ENCODE measurements at places on chromosomes 5 and 9. TPM values are rescaled to one million over a fixed set of nuclear protein-coding genes. Genes with fewer than 3 reads are reported as not detected.

- no peak overlapping the region for H3K4me3 ChIP-seq
- H3K27me3 ChIP-seq: no peaks in the 10 kb centered on the region
- DNase-seq: no peak
- no peaks in the 10 kb centered on the region for H3K36me3 ChIP-seq
- H3K4me1 ChIP-seq: no peaks in the 10 kb centered on the region
These were observed 245.6 kb downstream of the LURAP1L start for GRCh38 chr9:13020146-13021040.

- no peak overlapping the region for H3K4me3 ChIP-seq
- no peak overlapping the region for H3K27ac ChIP-seq
- H3K36me3 ChIP-seq: no peaks in the 10 kb centered on the region
These were observed 59.2 kb downstream of the TNC start for GRCh38 chr9:115058684-115059315.

C9orf153 gene
- 0.34 TPM for total RNA-seq

DNA sequence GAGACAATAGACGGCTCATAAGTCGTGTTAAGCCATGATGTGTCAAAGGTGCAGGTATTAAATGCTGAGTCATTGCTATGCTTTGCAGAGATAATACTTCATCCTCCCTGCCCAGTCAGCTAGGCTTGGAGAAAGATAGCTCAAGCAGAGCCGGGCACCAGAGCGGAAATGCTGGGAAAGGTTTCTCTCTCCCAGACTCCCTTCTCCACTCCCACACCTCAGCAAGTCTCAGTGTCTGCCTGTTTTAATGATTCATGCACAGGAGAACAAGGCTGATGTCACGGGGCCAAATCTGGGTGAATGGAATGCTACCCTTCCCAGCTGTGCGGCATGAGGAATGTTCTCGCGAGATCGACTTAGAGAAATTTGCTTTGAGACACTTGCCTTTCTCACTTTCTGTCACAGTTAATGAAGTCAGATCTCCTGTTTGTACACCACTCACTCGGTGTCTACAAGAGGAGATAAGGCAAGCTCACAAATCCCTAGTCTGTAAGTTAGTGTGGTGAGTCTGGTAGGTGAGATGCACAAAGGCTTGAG lies 204.4 kb downstream of the EFNA5 start:
- peaks cover 6% of the 10 kb centered on the region for H3K4me1 ChIP-seq
- peaks cover 4% of the 10 kb centered on the region for H3K27me3 ChIP-seq
- H3K36me3 ChIP-seq: no peaks in the 10 kb centered on the region
- DNase-seq: no peak

DNA sequence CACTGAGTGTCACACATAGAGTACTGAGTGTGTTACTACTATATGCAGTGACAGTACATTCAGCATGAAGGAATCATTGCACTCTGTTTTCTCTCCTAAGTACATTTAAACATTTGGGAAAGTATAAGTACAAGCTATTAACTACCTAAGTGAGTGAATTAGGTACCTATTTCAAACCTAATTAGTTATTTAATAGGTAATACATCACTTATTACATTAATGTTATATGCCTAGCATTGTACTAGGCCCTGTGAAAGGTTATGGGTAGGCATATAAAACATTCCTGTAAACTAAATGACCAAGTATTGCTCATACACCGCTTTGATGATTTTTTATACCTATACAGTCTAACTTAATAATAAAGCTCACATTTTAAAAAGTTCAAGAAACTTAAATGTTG lies 25.7 kb upstream of the PPP3R2 start:
- no peak for DNase-seq
- no peak overlapping the region for H3K27ac ChIP-seq
- peaks cover 10% of the 10 kb centered on the region for H3K27me3 ChIP-seq

PCDHGA4 gene
- total RNA-seq: 0.25 TPM

DNA sequence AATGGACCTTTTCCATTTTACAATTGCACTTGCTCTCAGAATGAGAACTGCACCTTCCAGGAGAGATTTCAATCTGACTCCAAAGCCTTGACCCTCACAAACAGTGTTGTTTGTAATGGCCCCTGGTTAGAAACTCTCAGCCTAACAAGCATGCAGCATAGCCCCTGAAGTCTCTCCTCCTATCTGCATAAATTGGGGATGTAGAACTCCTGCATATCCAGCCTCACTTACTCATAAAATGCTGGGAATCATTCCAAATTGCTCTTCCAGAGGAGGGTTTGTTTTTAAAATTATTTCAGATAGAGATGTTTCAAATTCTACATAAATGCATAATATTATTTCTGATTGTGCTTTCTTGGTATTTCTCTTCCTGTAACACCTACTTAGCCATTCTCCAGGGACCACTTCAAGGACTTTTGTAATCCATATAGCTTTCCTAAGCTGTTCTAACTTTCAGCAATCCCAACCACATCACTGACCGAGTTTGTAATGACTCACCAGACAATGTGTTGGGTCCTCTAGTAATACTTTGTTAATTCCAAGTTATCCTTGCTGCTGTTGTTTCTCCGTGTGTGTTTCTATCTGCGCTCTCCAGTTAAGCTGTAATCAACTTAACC lies 143.8 kb upstream of the CCDC152 start:
- peaks cover 19% of the 10 kb centered on the region for H3K27me3 ChIP-seq
- H3K4me3 ChIP-seq: no peak overlapping the region
- no peak for DNase-seq

GRCh38 chr5:873328-873727 lies 19.3 kb downstream of the BRD9 start:
- H3K27me3 ChIP-seq: no peaks in the 10 kb centered on the region
- H3K4me1 ChIP-seq: peaks cover 3% of the 10 kb centered on the region
- DNase-seq: no peak
- no peak overlapping the region for H3K4me3 ChIP-seq
- peaks cover 18% of the 10 kb centered on the region for H3K36me3 ChIP-seq

- peaks cover 3% of the 10 kb centered on the region for H3K27me3 ChIP-seq
- H3K36me3 ChIP-seq: no peaks in the 10 kb centered on the region
- H3K4me1 ChIP-seq: peaks cover 4% of the 10 kb centered on the region
- no peak overlapping the region for H3K27ac ChIP-seq
These were observed 48.3 kb downstream of the SLCO6A1 start for GRCh38 chr5:102450313-102450990.

- H3K27me3 ChIP-seq: no peaks in the 10 kb centered on the region
- no peak for DNase-seq
- no peak overlapping the region for H3K27ac ChIP-seq
- H3K4me1 ChIP-seq: peaks cover 11% of the 10 kb centered on the region
- H3K36me3 ChIP-seq: no peaks in the 10 kb centered on the region
- no peak overlapping the region for H3K4me3 ChIP-seq
These were observed 6.7 kb downstream of the ANKS6 start for GRCh38 chr9:98789483-98790133.

GRCh38 chr5:112979723-112980122 lies 3.1 kb downstream of the DCP2 start:
- H3K27ac ChIP-seq: peak overlapping the region; percentile 40
- H3K4me1 ChIP-seq: peaks cover 50% of the 10 kb centered on the region
- peaks cover 36% of the 10 kb centered on the region for H3K36me3 ChIP-seq
- H3K27me3 ChIP-seq: no peaks in the 10 kb centered on the region
- peak overlapping the region; percentile 84 for H3K4me3 ChIP-seq
- DNase-seq: no peak

DNA sequence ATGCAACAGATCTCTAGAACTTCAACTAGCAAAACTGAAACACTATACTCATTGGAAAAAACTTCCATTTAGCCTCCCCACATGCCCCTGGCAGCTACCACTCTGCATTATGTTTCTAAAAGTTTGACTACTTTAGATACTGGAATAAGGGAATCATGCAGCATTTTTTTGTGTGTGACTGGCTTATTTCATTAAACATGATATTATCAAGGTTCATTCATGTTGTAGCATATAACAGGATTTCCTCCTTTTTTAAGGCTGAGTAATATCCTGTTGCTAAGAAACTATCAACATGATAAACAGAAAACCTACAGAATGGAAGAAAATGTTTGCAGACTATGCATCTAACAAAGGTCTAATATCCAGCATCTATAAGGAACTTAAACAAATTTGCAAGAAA lies 597.9 kb downstream of the DMRTA1 start:
- DNase-seq: no peak
- H3K27me3 ChIP-seq: no peaks in the 10 kb centered on the region
- no peak overlapping the region for H3K27ac ChIP-seq

SYK gene
- total RNA-seq: 0.82 TPM

DNA sequence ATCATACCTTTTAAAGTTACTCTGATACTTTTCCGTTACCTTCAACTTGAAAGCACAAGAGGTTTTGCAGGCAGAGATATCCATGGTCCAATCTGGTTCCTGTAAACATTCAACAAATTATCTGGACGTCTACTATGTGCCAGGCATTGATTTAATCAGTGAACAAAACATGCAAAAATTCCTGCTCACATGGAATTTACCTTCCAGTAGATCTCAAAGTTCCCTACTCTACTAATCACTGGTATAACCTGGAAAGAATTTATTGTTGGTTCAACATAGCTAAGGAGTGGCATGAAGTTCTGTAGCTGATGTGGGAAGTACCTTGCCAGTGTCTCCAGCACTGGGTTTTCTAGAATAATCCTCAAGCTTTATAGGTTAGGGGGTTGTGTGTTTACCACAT lies 9.8 kb downstream of the OCLN start:
- no peak overlapping the region for H3K4me3 ChIP-seq
- DNase-seq: no peak
- no peak overlapping the region for H3K27ac ChIP-seq
- H3K4me1 ChIP-seq: no peaks in the 10 kb centered on the region

DNA sequence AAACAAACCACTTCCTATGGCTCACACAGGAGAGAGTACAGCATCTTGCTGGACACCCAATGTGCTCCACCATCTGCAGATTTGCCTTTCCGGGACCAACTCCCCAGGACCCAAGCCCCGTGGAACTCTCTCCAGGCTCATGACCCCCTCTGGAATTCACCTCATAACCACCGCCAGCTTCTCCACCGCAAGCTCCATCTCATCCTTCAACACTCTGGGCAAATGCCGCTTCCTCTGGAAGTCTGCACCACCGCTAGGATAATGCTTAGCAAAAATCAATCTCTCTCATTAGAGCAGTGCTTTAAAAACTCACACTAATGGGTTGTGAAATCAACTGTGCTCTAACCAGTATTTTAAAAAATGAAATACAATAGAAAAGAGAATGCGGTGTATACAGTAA lies 150.0 kb downstream of the COL23A1 start:
- H3K4me1 ChIP-seq: peaks cover 5% of the 10 kb centered on the region
- DNase-seq: no peak
- H3K4me3 ChIP-seq: no peak overlapping the region

GRCh38 chr9:135757356-135757755 lies 55.4 kb downstream of the KCNT1 start:
- H3K4me1 ChIP-seq: no peaks in the 10 kb centered on the region
- H3K4me3 ChIP-seq: no peak overlapping the region
- H3K36me3 ChIP-seq: no peaks in the 10 kb centered on the region
- no peaks in the 10 kb centered on the region for H3K27me3 ChIP-seq
- no peak for DNase-seq

DNA sequence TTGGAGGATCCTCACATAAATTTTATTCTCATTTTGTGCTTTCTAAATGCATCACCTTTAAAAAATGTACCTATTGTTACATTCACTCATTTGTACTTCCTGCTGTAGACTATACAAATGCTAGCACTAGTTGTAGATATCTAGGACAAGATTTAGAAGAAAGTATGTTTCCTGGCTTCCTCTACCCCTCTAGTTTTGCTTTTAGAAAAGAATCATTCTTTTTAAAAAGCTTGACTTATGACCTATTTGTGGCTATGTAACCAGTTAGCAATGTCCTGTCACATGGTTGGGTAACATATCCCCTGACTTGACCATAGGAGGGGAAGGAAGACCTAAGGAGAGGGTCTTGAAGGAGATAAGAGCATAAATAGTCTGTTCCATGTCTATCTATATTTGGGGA lies 13.3 kb downstream of the CAMK4 start:
- H3K4me1 ChIP-seq: peaks cover 77% of the 10 kb centered on the region
- H3K36me3 ChIP-seq: peaks cover 11% of the 10 kb centered on the region
- H3K27ac ChIP-seq: peak overlapping the region; percentile 97
- H3K4me3 ChIP-seq: peak overlapping the region; percentile 83
